Regular cardiac myocyte (primary cell): ENCODE measurements at places on chromosomes 12 and 14. TPM values are rescaled to one million over a fixed set of nuclear protein-coding genes. Genes with fewer than 3 reads are reported as not detected.

Gene BICDL1
- total RNA-seq: 0.28 and 0.38 TPM in 2 replicates

Gene SMCO2
- total RNA-seq: not detected in 2 replicates

Gene COA8
- 22.8 and 28.0 TPM in 2 replicates for total RNA-seq

Gene USP44
- total RNA-seq: 0.58 and 1.1 TPM in 2 replicates

Gene TMEM132C
- total RNA-seq: not detected in 2 replicates

Gene NRL
- total RNA-seq: 0.56 and 0.77 TPM in 2 replicates

Gene B3GNT4
- under 0.01 and 0.77 TPM in 2 replicates for total RNA-seq

Gene GALNT8
- total RNA-seq: under 0.01 TPM in 2 replicates

Gene KRT82
- total RNA-seq: not detected in 2 replicates

Gene NKX2-1
- not detected in 2 replicates for total RNA-seq

Gene MGAT4C
- under 0.01 TPM in 2 replicates for total RNA-seq

Gene PLEK2
- total RNA-seq: 9.3 and 42.0 TPM in 2 replicates

Gene TOMM20L
- not detected in 2 replicates for total RNA-seq

Gene SLC4A8
- total RNA-seq: 0.56 and 1.3 TPM in 2 replicates

Gene MYL2
- total RNA-seq: not detected in 2 replicates

Gene SIX6
- total RNA-seq: not detected in 2 replicates

Gene PPHLN1
- total RNA-seq: 73.9 and 74.0 TPM in 2 replicates

Gene KRT72
- not detected in 2 replicates for total RNA-seq

Gene P2RX2
- total RNA-seq: not detected in 2 replicates

Gene POTEM
- not detected in 2 replicates for total RNA-seq

Gene KRT74
- not detected in 2 replicates for total RNA-seq

Gene CCDC175
- not detected in 2 replicates for total RNA-seq

Gene NEDD8
- 142 and 224 TPM in 2 replicates for total RNA-seq

Gene RNF212B
- total RNA-seq: not detected in 2 replicates

Gene MYH6
- not detected in 2 replicates for total RNA-seq

Gene ANKRD33
- total RNA-seq: under 0.01 and 0.38 TPM in 2 replicates

Gene CRACR2A
- 8.2 and 10.7 TPM in 2 replicates for total RNA-seq

Gene TSPAN11
- under 0.01 and 0.28 TPM in 2 replicates for total RNA-seq

Gene L3HYPDH
- total RNA-seq: 52.9 and 64.8 TPM in 2 replicates

Gene RAB3IP
- total RNA-seq: 7.9 and 13.8 TPM in 2 replicates

Gene SRRM4
- total RNA-seq: not detected in 2 replicates

Gene FZD10
- not detected in 2 replicates for total RNA-seq

Gene MIPOL1
- total RNA-seq: 5.9 and 10.7 TPM in 2 replicates

Gene POTEG
- total RNA-seq: not detected in 2 replicates

Gene ADAM20
- 0.38 and 2.3 TPM in 2 replicates for total RNA-seq

Gene CATSPERB
- total RNA-seq: under 0.01 TPM in 1 of 2 replicates, not detected in the other

Gene PLA2G1B
- not detected in 2 replicates for total RNA-seq

Gene ADAM21
- 1.5 and 2.0 TPM in 2 replicates for total RNA-seq

Gene SYNDIG1L
- under 0.01 TPM in 1 of 2 replicates, not detected in the other for total RNA-seq

Gene KRT73
- not detected in 2 replicates for total RNA-seq

Gene ARHGEF40
- total RNA-seq: 30.3 and 43.7 TPM in 2 replicates

Gene CCDC177
- total RNA-seq: under 0.01 TPM in 2 replicates

Gene C12orf42
- not detected in 2 replicates for total RNA-seq

Gene PRH1
- total RNA-seq: 7.3 and 18.3 TPM in 2 replicates

Gene FGD4
- total RNA-seq: 26.3 and 35.2 TPM in 2 replicates

Gene GPR137C
- 0.56 and 0.58 TPM in 2 replicates for total RNA-seq

Gene RNASE3
- total RNA-seq: not detected in 2 replicates

Gene ITGA7
- 47.5 and 99.8 TPM in 2 replicates for total RNA-seq

Gene CMKLR1
- total RNA-seq: under 0.01 TPM in 1 of 2 replicates, not detected in the other

Gene NTS
- total RNA-seq: not detected in 2 replicates

Gene DICER1
- total RNA-seq: 24.0 and 28.6 TPM in 2 replicates

Gene WASHC4
- total RNA-seq: 90.1 and 142 TPM in 2 replicates

Gene COCH
- total RNA-seq: 1.2 and 1.7 TPM in 2 replicates
